ENCODE measurements at places on chromosomes 5 and 9.

DNA sequence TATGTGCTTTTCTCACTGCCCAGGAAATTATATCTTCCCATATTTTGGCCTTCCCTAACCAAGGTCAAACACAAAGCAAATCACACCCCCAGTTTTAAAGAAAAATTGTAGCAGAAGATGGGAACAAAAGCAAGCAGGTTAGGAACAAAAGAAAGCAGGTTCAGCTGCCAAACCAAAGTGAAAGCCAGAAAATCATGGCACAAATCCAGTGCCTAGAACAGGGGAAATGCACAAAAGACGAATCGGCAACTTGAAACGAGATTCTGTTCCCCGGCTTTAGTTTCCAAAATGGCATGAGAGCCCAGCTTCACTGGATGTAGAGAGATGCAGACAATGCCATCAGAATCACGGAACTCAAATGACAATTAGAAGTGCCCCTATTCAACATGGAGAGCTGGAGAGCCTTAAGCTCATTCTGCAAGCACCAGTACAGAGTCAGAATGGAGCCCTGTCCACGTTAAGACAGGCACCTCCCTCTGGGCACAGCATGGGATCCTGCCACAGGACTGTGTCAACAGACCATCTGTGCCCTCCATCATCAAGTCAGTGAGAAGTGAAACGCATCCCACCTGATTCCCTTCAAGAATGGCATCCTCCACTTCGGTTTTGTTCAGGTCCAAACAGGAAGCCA, 13.8 kb downstream of the DNAH5 start:
- DNase-seq, result no peak

DNA sequence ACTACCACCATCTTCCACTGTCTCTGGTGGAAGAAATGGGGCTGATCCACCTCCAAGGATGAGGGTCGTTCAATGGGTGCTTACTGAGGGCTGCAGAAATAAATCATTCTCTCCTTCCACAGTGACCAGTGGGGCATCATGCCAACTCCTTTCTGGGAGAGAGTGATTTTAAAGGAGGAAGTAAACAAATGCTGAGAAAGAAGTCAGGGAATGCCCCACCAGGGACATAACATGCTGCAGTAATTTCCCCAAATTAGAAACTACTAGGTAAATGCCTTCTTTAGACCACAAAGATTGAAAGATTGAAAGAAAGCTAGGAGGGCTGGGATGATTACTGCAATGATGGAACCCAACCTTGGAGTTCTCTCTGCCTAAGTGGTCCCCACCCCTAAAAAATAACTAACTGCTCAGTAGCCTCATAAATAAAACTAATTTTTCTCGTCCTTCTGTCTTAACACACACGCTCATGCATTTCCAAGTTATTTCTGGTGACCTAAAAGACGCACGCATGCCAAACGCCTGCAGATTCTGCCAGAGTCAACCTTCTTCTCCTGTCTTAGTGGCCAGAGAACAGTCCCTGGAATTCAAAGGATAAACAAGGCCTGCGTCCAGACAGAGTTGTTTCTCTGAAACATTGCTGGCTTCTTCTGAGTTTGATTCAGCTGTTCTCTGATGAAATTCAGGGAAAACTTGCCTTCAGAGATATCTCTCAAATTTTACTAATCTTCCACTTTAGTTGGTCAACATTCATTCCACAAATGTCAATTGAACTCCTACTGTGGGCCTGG, 250.0 kb downstream of the NR3C1 start:
- DNase-seq, result no peak

- no peak for DNase-seq
Observed at GRCh38 chr5:166980666-166981065, 1310.8 kb upstream of the WWC1 start.

DNA sequence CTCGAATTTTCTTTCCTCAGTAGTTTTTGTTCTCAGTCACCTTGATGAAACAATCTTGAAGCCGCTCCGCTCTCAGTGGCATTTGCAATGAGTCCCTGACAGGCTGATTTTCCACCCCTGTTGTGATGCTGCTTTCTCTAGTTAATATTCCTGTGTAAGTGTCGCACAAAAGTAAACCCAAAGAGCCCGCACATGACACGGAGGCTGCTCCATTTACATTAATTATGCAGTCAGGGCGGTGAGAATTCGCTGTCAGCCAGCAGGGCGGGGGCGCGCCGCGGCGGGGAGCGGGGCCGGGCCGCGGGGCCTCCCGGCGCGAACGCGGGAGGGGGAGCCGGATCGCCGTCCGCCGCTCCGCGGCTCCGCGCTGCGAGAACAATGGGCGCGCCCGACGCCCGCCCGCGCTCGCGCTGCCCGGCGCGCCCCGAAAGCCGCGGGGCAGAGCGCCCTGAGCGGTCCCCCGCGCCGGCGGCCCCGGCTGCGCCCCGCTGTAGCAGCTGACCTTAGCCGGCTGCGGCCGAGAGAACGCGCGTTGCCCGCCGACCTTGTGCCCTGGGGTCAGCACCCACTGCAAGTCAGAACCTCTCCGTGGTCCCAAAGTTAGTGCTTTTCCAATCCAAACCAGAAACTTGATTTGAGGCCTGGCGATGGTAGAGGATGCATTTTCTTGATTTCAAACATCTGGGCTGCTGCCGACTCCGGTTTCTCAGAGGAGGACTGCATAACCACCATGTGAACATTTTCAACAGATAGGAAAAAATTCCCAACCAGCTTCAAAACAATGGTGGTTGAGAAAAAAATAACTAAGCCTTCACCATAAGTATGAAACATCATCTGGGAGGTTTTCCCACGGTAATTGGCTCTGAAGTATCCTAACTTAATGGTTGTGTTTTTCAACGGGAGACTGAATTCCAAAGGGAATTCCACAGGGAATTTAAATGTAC, 142.6 kb downstream of the PBX3 start:
- DNase-seq, result peak; percentile 56

DNA sequence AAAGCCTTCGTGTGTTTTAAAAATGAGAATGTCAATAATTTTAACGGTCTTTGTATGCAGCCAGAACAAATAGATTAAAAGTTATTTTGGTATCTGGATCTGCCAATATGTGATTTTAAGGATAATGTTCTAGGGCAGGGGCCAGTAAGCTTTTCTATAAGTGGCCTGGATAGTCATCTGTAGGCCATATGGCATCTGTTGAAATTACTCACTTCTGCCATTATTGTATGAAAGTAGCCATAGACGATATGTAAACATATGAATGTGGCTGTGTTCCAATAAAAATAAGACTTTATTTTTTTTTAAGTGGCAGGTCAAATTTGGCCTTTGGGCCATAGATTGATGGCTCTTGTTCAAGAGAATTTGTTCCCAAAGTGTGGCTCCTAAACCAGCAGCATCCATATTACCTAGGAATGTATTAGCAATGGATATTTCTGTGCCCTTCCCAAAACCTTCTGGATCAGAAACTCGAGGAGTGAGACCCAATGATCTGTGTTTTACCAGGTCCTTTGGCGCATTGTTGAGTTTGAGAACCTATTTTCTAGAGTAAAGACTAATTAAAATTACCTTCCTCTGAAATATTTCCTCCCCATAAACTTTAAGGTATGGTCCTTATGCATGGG, 55.9 kb downstream of the C6 start:
- no peak for DNase-seq

GRCh38 chr9:34502891-34503290, 19.9 kb downstream of the ENHO start:
- no peak for DNase-seq

DNA sequence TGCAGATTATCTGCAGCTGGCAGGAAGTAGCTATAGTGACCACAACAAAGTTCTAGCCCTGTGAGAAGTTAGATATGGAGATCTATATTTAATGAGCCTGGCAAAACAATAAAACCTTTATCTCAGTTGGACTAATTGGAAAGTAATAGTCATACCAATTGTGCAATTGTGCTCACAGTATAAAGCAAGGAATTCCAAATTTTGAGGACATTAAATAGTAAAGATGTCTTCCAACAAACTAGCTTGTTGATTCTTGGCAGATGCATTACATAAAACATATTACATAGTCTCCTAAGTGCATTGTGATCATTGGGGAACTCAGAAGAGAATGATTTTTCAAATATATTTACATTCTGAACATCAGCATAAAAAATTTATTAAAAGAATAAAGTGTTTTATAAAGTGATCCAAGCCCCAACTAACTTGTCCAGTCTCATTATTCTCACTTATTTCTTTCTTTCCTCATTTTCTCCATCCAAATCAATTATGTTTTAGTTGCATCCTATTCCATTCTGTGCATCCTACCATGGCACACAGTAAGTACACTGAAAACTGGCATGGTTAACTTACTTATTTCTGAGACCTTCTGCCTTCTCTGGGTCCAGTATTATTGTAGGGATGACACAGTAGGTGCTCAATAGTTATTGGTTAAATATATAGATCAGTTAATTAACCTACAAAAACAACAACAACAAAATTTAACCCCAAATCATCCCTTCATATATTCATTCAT, 977.2 kb upstream of the NUDT12 start:
- no peak for DNase-seq

DNA sequence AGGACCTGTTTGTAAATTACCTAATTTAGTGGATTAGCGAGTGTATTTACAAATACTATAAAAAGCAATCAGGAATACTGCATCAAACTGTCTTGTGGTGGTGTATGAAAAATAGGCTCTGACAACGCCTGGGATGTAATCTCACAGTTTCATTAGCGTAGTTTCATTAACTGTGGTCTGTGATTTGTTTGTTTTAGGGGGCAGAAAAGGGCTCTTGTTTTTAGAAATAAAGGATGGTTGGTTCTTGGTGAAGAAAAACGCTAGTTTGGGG, 1.4 kb downstream of the SLC44A1 start:
- DNase-seq, result no peak

DNA sequence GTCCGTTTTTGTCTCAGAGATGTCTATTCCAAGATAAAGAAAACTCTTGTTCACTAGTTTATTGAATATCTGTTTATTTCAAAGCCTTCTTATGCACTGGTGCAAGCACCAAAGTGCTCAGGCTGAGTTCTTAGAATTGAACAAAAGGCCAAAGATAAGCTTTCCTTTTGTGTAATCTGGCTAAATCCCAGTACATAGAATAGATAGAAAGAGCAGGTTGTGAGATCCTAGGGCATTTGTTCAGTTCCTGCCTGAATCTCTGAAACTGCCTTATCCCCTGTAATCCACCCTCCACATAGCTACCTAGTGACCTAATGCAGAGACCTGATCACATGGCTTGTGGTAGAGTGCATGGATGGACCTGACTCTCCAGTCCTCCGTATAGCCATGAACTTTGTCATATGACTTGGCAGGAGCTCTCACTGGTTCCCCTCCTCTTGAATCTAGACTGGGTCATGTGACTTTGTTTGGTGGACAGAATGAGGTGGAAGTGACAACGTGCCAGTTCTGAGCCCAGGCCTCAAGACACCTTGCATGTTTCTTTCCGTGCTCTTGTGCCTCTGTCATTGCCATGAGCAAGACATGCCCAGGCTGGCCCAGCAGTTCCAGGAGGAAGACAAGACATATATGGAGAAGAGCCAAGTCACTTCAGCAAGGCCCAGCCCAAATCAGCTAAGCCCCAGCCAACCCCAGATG, 139.3 kb upstream of the SHB start:
- no peak for DNase-seq

DNA sequence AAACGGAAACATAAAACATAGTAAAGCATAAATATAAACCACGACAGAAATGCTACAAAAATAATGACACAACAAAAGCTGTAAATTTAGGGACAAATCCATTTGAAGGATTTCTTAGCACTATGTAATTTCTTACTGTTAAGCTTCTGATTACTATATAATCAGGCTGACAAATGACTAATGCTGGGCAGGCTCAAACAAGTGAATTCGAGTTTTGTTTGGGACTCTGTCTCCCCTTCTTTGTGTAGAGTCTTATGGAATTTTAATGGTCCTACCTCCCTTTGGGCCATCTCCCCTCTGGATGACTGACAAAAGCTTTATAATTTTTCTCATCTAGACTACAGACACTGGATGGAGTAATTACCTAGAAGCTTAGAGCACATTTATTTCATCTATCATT, 24.6 kb upstream of the KIF2A start:
- no peak for DNase-seq

GRCh38 chr9:81814794-81815464, 113.3 kb upstream of the SPATA31D4 start:
- DNase-seq, result no peak

DNA sequence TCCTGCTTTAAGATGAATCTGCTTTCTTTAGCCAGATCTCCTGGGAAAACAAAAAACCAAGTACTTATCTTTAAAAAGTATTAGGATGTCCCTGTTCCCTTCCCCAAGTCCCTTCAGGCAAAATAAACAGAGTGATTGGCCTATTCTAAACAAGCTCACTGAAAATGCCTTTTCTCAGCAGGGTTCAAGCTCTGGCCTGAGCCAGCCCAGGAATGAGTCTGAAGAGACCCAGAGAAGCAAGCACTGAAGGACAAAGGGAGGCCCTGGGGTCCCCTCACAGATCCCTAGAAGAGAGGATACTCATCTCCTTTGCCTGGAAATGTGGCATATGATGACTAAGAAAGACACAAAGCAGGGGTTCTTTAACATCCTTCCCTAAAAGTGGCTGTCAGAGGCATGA, 66.8 kb upstream of the MAP1B start:
- DNase-seq, result no peak

- no peak for DNase-seq
Observed at GRCh38 chr9:132946631-132947295, 2.3 kb upstream of the TSC1 start.

DNA sequence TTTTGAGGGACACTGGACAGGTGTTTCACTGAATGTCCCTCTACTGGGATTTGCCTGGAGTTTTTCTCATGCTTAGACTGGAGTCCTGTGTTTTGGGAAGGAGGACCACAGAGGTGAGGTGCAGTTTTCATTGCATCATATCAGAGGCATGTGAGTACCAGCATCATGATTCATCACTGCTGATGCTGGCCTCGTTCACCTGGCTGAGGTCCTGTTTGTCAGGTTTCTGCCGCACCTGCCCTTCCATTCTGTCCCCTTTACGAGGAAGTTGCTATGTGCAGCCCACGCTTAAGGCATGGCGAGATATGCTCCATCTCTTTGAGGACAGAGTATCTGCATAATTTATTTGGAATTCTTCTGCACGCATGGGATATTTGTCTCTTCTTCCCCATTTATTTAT, 162.1 kb downstream of the TENT4A start:
- DNase-seq, result no peak

DNA sequence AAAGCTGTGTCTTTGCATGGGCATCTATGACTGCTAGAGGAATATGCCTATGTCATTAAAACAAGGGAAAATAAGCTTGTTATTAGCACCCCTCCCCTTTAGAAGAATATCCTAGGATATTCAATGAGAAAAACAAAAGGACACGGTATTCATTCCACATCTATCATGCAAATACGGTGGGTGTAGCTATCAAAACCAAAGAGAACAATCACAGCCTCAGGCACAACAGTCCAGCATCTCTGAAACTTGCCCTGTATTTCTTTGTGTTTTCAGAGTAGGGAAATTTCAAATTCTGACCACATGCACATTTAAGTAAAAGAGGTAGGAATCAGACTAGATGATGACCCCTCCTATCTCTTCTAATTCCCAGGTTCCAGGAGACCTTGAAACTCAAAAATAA, 209.9 kb downstream of the EFNA5 start:
- no peak for DNase-seq

Measured in activated CD4-positive, alpha-beta T cell treated with anti-CD3 and anti-CD28 coated beads for 36 hours (primary cell).